Mesothelial cell of epicardium (in vitro differentiated cells): ENCODE measurements at places on chromosomes 7 and 10.

- no peak for DNase-seq
These were observed 42.7 kb downstream of the CALML3 start for GRCh38 chr10:5567477-5567876.

DNA sequence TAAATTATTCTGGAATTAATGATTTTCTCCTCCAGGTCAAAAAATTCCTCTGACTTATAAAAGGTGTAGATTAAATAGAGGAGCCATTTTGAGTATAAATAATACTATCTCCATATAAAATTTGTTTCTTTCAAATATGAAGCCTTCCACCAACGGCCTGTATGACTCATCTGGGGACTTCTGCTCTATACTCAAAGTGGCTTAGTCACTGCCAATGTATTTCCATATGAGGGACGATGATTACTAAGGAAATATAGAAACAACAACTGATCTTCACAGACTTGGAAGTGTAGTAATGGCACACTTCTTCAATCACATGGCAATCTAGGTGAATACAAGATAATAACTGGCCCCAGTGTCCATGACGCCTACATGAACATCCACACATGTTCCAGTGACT lies 335.6 kb upstream of the HGF start:
- DNase-seq, result no peak

DNA sequence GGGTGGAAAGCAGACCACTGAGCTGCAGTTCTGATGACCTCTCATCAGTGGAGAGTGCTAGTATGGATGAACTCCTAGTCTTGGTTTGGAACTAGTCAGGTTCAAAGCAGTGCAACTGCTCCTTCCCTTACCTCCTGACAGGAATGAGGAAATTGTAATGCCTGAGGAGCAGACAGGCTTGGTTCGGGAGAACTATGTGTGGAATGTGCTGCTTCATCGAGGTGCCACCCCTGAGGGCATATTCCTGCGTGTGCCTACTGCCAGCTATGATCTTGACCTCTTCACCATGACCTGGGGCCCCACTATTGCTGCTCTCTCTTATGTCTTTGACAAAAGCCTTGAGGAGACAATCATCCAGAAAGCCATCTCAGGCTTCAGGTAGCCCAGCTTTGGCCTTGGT lies 27.4 kb upstream of the NFKB2 start:
- no peak for DNase-seq

- no peak for DNase-seq
These were observed 233.2 kb downstream of the KLF6 start for GRCh38 chr10:3551761-3552160.

DNA sequence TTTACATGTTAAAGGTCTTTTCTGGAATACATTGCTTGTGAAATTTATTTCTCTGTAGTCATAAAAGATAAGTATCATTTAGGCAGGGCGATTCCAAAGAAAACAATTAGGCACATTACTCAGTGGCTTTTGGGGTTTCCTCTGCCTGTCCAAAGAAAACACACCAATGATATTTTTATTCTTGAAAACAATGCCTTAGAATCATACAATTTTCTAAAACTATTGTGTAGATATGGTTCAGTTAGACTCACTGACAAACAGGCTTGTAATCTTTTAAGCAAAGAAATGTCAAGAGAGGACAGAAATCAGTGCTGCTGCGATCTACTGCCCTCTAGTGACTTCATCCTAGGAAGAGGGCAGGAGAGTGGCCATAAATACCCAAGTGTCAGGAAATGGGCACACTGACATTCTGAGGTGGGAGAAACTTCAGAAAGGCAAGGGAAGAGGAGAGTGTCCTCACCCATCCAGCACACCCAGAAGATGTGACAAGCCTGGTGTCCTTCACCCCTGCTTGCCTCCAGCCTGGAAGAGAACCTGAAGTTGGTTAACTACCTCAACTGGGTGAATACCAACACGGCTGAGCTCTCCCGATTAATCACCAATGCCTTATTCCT lies 120.5 kb downstream of the GALNT11 start:
- no peak for DNase-seq

- no peak for DNase-seq
These were observed 5.8 kb upstream of the AGMO start for GRCh38 chr7:15567652-15568051.

- no peak for DNase-seq
These were observed 767.0 kb downstream of the LRMDA start for GRCh38 chr10:76198287-76199035.

DNA sequence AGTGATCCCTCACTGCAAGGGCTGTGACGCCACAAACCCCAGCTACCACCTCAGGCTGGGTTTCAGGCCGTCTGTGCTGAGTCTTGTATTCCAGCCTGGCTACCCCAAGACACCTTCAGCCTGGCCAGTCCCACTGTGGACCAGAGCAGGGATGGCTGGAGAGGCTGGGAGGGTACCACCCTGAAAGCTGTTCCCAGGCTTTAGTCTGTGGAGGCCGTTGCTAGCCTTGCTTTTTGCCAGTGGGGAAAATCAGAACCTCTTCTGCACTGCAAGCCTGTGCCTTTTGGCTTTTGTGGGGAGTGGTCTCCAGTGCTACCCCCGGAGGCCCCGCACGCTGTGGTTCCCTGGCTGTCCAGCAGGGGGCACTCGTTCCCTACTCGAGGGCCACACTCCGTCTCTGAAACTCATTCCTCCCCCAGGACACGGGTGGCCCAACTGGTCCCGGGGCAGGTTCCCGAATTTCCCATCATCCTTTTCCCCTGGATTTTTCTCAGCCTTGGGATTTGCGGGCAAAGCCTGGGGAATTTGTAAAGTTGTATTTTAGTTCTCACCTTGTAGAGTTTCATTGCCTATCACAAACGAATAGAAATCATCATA lies 128.4 kb upstream of the BTBD16 start:
- DNase-seq, result peak; percentile 72

DNA sequence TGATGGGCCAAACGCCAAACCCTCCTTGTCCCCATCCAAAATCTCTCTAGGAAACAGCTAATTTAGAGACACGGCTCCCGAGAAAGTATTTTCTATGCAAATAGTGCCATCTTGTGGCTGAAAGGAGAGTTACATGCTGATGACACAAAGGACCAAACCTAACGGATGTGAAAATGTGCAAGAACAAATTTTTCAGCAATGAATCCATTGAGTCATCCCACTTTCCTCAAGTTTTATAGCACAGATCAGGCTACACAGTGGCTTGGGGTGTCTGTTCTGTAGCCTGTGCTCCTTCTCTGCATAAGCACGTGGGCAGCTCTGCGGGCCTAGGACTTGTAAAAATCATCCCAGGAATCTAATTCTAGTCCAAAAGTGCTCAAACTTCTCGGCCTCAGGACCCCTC lies 154.8 kb upstream of the PRR15 start:
- no peak for DNase-seq

DNA sequence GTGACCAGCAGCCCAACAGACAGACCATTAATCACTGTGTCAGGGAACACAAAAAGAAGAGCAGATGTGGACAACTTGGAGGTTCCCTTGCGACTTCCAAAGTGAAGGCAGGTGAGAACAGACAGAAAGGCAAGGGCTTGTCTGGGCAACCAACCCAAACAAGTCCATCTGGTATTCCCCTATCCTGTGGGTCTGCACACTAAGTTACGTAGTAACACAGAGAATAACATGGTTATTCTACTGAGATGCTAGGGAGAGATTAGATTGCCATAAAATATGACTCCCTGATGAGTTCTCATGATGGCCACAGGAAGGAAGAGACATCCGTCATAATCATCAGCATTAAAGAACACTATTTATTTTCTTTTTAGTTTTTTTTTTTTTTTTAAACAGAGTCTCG lies 252.2 kb downstream of the CALN1 start:
- no peak for DNase-seq

DNA sequence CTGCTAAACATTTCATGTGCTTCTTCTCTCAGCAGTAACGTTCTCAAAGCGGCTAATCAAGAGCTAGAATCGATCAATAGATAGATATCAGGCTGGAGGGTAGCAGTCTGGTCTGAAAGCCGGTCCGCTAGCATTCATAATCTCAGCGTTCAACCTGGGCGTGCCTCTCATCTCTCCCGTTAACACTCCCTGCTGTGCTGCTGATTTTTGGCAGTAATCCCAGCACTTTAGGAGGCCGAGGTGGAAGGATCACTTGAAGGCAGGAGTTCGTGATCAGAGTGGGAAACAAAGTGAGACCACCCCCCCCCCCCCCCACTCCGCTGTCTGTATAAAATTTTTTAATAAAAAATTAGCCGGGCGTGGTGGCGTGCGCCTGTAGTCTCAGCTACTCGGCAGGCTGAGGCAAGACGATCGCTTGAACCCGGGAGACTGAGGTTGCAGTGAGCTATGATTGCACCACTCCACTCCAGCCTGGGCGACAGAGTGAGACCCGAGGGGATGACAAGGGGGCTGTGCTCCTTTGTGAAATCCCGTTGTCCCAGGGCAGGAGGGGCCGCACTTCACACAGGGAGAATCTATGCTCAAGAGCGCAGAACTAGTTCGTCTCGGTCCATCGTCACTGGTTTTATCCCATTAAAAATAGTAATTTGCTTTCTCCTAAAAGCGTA lies 624 bp upstream of the CEP55 start:
- no peak for DNase-seq

- no peak for DNase-seq
These were observed 1037.1 kb downstream of the GATA3 start for GRCh38 chr10:9091530-9092093.

- DNase-seq, result no peak
These were observed 13.7 kb upstream of the WAPL start for GRCh38 chr10:86535132-86535882.

DNA sequence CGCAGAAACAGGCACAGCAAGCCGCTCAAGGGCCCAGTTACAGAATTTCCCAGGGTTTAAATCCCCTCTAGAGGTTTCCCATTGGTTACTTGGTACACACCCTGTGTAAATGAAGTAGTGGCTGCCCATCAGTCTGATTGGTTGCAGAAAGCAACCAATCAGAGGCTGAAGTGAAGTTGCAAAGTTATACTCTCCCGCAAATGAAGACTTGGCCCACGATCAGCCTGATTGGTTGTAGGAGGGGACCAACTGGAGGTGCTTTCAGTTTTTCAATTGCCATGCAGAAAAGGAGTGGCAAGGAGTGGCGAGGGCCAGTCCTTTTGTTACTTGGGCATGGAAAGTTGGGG lies 909.2 kb upstream of the AUTS2 start:
- no peak for DNase-seq

DNA sequence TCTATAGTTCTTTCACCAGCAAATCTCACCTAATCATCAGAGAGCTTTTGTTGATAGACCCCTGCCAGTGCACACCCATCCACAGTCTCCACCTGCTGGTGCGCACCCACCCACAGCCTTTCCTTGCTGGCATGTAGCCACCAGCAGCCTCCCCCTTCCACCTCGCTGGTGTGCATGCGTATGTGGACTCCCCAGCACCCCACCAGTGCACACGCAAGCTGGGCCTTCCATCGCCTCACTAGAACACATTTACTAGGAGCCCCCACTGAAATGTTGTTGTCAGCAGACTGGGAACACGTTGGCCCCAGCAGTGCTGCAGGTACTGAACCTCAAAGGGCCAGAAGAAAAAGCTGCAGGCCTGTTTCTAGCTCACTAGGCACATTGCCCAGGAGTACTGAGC lies 104.9 kb upstream of the ZWINT start:
- no peak for DNase-seq

DNA sequence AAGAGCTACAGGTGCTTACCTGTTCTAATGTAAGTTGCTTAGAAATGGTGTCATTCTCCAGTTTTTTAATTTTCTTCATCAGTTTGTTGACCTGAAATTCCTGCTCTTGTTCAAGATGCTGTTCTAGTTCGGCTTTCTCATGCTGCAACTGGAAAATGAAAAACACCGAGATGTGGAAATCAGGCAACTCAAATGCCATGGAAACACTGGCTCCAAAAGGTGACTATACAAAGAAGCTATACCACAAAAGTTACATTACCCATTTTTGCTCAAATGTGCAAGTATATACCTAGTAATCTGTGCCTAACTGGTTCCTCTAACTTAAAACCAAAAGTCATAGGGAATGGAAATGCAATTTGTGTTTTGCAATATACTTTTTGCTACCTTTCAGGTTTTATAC lies 73.8 kb downstream of the CCDC6 start:
- DNase-seq, result no peak

DNA sequence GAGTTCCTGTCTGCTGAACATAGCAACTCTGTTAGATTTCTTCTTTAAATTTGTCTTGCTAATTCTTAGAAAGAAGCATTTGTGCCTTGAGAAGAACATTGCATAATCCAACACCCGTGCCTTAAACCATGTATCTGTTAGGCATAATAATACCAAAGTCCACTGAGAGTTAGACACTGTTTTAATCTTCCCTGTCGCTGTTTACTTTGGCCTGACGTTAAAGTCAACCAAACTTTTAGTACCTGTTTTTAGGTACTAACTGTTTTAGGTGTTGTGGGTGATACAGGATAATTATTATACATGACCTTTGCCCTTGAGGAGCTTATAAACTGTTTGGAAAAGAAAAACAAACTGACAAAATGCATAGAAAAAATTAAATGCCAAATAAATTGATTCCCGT lies 43.6 kb downstream of the KLHDC10 start:
- DNase-seq, result no peak

DNA sequence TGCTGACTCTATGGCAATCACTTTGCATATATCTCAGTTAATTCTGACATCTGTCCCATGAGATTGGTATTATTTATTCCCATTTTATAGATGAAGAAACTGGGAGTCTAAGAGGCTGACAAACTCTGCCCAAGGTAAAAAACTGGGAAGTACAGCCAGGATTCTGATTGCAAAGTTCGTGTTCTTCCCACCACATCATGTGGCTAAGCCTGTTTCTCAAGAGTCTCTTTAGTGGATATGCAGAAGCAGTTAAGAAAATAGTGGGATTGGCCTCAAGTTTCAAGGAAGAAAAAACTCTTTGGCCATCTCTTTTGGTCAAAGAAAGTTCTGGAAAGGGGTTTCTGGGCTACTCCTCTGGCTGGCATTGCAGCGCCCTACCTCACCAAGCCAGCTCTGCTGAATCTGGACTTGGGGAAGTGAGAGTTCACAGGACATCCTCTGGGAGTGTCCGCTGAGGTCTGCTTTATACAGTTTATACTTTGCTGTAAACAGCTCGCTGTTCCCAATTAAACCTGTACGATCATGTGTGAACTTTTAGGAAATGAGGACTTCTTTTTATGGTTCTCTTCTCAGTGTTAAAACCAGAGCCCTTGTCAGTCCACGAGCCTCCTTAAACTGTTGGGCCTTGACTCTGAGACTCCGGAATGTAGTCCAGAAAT lies 12.2 kb upstream of the BMPR1A start:
- DNase-seq, result no peak

GRCh38 chr7:106737202-106737562 lies 76.2 kb upstream of the CCDC71L start:
- no peak for DNase-seq

- DNase-seq, result no peak
These were observed 246.1 kb downstream of the TNS3 start for GRCh38 chr7:47335557-47336471.

- DNase-seq, result no peak
These were observed 3.7 kb downstream of the VIM start for GRCh38 chr10:17231788-17232187.

DNA sequence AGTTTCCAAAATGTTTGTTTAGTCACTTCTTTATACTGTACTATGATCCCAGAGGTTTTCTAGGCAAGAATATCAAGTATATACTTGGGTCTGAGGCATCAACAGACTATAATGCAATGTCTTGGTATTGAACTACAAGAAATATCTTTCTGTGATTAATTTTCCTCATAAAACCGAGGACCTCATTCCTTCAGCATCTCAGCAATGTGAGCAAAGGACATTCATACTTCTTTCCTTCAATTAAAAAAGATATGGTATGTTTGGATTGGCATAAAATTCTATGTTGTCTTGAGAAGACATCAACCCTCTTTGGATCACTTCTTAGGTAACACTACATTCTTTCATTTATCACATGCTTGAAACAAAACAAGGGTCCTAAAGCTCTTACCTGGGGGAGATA lies 524.5 kb downstream of the PHTF2 start:
- DNase-seq, result no peak
